ENCODE measurements at places on chromosomes 1 and 21.

DNA sequence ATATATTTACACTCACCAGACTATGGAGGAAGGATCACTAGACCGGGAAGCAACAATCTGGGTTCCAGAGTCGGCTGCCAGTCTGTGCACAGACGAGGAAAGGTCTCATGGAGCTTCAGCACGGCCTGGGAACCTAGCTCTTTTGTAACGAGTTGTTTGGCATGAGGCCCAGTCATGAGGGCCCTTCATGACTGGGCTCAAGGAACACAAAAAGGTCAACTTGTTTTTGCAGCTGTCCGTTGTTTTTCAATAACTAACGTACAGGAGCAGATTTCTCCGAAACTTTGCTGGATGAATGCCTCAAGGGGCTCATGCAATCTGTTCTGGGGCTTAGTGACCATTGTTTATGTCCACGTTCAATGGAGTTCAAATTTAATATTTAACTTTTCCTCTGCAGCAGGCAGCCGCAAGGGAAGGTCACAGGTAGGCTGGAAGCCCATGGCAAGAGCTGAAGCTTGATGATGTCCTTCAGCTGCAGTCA lies 5.9 kb upstream of the STUM start:
- DNase-seq, result no peak

GRCh38 chr1:59089036-59089798 lies 207.7 kb upstream of the FGGY start:
- DNase-seq, result no peak

DNA sequence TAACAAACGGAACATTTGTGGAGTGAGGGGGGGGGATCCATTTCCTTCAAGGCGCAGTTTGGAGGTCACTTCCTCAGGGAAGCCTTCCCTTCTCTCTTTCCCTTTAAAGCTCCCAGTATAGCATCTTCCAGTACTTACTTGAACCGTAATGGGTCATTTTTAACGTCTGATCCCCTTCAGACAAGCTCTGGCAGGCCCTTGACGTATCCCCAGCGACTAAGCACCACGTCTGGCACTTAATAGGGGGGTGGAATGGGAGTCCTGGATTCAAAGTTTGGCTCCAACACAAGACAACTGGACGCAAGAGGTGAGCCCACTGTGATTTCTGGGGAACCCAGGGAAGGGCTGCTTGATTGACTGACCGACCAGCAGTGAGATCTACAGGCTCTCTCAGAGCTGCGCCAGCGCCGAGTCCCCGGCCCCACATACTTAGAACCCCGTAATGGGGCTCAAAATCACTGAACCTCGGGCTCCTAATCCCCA lies 441 bp downstream of the YARS1 start:
- no peak for DNase-seq

- DNase-seq, result no peak
Observed at GRCh38 chr1:180920193-180920592, 7.5 kb downstream of the KIAA1614 start.

- peak; percentile 45 for DNase-seq
Observed at GRCh38 chr1:152189657-152190442, 30.8 kb upstream of the RPTN start.

- DNase-seq, result no peak
Observed at GRCh38 chr1:85295654-85296053, 19.2 kb upstream of the BCL10 start.

DNA sequence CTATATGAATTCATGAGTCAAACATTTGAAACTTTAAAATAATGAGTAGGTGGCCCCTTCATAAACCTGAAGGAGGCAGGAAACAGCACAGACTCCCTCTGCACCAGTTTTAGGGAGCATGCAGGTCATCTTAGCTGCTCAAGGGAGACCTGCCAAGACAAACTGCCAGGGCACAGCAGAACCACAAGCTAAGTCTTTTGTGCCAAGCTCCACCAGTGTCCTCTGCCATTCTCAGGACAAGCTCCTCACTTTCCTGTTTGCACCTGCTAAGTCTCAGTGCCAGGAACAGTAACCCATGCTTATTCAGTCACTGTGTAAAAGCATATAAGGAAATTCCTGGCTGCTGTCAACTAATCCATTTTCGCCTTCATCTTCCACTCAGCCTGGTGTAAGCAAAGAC lies 368.9 kb downstream of the SEC16B start:
- DNase-seq, result no peak

- no peak for DNase-seq
Observed at GRCh38 chr21:40291560-40291959, 424.3 kb downstream of the PCP4 start.
